ENCODE measurements at places on chromosomes 4 and X.
A peak's percentile ranks its signal among the peaks of the same experiment; 100 is the strongest.

DNA sequence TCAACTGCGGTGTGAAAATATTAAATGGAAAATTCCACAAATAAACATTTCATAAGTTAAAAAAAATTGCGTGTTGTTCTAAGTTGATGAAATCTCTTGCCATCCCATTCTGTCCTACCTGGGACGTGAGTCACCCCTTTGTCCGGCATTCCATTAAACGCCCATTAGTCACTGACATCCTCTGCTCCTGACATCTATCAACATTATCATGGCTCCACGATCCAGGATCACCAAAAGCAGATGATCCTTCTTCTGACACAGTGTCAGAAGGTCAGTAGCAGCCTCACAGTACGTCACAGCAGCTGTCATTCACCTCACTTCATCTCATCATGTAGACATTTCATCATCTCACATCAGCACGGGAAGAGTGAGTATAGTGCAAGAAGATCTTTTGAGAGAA is 125.7 kb downstream of the ZNF827 start:
- no peak for DNase-seq

DNA sequence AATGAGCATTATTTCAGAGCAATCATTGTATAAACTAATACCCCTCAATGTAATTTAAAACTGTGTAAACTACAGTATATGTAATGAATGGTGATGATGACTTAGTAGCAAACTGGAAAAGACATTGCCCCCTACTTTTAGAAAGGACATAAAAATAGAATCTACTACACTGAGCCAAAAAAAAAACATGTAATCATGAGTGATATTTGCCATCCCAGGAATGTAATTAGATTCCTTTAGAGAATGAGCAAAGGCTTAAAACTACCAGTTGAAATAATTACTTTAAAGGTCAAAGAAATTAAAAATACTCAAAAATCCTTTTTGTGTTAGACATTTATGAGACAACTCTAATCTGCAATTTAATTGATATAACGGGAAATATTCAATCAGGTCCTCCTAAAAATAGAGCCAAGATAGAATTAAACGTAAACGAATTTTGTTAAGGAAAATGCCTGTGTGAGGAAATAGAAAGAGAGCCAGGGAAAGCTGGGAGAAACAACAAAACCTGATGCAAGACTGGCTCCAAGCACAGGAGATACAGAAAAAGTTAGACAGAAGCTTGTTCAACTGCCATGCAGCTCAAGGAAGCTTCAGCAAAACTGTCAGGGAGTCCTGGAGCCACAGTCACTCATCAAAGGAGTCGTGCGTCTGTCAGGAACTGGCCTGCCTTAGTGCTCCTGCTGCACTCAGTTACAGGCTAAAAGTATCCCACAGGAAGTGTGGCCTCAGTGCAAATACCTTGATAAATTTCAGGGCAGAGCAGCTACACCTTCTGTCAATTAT is 655.7 kb upstream of the INTU start:
- DNase-seq, result no peak

GRCh38 chr4:153523941-153524386 is 57.8 kb downstream of the TMEM131L start:
- DNase-seq, result no peak

GRCh38 chr4:85492336-85492735 is 17.4 kb downstream of the ARHGAP24 start:
- DNase-seq, result no peak

GRCh38 chr4:182917182-182918043 is at the start of gene DCTD:
DCTD (minus strand) TSS chr4:182917386; CDS start chr4:182915568, 1,818 bp downstream.
- peak; percentile 69 for DNase-seq

- no peak for DNase-seq
Observed at GRCh38 chr4:41119867-41120295, 94.5 kb downstream of the APBB2 start.

GRCh38 chrX:120380699-120381098 is 18.8 kb downstream of the ATP1B4 start:
- no peak for DNase-seq

- no peak for DNase-seq
Observed at GRCh38 chrX:33132569-33132968, 78.8 kb downstream of the DMD start.

DNA sequence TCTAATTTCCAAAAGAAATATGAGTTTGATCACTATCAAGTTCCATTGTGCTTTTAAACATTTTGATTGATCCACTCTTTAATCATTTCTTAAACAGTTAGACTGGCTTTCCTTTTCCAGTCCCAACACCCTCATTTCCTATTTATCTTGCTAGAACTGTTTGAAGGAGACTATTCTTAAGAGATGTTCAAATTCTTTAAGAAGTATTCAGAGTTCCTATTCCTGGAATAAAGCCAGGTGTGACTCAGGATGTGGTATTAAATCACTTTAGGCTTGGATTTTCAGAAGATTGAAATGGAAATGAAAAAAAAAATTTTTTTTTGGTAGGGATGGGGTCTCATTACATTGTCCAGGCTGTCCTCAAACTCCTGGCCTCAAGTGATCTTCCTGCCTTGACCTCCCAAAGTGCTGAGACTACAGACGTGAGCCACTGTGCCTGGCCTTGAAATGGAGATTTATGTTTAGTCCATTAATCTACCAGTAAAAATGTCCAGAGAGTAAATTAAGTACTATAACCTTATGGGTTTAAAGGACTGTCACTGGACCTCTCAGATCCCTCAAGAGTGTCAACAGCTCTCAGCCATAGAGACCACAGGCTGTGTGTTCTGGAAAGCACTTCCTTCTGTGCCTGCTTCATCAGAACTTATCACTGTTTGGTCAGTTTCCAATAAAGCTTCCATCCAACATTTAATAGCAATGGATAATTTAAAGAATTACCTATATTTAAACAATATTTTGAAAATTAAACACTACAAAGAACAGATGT is 90.7 kb downstream of the CDS1 start:
- DNase-seq, result no peak

GRCh38 chr4:16129336-16129735 is 45.5 kb upstream of the PROM1 start:
- no peak for DNase-seq

DNA sequence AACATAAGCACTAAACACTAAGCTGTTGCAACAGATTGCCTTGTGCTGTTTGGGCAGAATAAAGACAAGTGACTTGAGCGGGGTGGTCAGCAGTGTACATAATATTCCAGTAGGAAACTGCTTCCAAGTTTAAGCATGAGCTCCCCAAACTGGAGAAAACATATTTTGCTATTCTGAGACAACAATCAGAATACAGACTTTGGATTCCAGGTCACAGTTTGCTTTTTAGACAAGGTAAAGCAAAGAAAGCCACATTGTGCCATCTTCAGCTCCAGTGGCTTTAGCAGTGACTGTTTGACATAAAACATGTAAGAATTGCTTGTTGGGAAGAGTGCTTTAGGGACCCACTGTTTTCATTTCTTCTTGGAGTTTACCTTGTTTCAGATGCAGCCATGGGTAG is 136.0 kb downstream of the FNIP2 start:
- DNase-seq, result no peak

GRCh38 chr4:119314356-119314755 is 7.6 kb downstream of the FABP2 start:
- DNase-seq, result no peak

DNA sequence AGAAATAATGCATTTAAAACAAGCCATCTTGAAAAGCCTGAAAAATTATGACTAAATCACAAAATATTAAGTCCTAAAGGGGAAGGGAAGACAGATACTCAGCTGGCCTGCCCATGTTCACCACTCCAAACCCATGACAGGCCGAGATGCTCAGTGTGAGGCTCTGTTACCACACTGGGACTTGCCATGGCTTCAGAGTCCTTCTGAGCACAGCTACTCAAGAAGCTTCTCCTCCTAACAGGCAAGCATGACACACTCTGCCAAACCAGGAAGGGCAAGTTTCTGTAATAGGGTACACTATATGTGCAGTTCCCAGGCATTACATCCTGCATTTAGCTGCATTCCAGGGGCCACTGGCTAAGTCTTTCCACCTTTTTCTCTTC is 34.0 kb upstream of the CYBB start:
- DNase-seq, result no peak

DNA sequence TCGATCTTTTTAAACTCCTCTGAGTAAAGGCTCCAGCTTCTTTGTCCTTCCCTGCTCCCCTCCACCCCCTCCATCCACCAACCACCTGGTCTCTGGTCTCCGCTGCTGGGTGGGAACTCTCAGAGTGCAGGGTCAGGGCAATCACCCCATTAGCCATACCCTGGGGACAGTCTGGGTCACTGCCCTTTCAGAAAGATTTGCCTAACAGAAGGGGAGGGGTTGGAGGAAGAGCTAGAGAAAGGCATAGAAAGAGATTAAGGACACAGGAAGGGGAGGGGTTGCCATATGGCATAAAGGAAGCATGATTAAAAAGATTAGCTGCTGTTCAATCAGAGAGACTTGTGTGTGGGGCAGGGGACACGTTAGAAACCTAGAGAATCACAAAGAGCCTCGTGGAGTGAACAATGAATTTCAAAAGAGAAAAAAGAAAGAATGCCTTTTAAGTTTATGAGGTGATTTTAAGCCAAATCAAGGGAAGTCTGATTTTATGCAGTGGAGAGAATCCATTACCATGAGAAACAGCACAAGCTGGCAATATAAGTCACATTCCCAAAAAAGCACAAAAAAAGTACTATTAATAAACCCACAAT is 115.5 kb upstream of the ACSL4 start:
- no peak for DNase-seq

DNA sequence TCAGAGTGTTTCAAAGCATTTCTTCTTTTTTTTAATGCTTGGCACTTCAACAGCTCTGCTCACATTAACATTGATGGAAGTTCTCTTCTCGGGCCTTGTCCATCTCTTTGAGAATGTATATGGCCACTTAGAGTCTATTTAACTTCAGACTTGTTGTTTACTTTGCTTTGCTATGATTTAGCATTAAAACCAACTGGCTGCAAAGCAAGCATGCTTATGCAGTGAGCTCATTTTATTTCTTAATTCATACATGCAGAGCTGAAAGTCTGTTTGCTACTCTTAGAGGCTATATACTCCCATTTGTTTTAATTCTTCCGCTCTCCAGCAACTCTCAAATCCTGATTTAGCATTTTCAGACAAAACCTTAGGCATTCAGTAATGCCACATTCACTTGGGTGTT is 107.6 kb upstream of the PACRGL start:
- no peak for DNase-seq
